ENCODE measurements at places on chromosomes 4 and X. TPM values are rescaled to one million over a fixed set of nuclear protein-coding genes. Genes with fewer than 3 reads are reported as not detected.

Gene TIGD4
- total RNA-seq, result 0.36 TPM

Gene XPNPEP2
- total RNA-seq, result not detected

Gene RAB40A
- total RNA-seq, result 0.67 TPM

Gene TGIF2LX
- not detected for total RNA-seq

Gene SUPT20HL2
- not detected for total RNA-seq

Gene LINC00632
- total RNA-seq, result not detected

Gene MAGEA1
- not detected for total RNA-seq

GRCh38 chr4:140291259-140291658 lies 82.2 kb upstream of the SCOC start:
- H3K4me1 ChIP-seq, result no peaks in the 10 kb centered on the region
- H3K27ac ChIP-seq, result no peak overlapping the region
- H3K4me3 ChIP-seq, result no peak overlapping the region
- no peaks in the 10 kb centered on the region for H3K36me3 ChIP-seq

GRCh38 chrX:155068165-155068564 lies 2.8 kb downstream of the CMC4 start:
- DNase-seq, result no peak
- no peaks in the 10 kb centered on the region for H3K27me3 ChIP-seq
- H3K4me1 ChIP-seq, result peaks cover 7% of the 10 kb centered on the region
- no peak overlapping the region for H3K27ac ChIP-seq

- no peak overlapping the region for H3K4me3 ChIP-seq
- DNase-seq, result no peak
- H3K36me3 ChIP-seq, result no peaks in the 10 kb centered on the region
- H3K27me3 ChIP-seq, result no peaks in the 10 kb centered on the region
- no peak overlapping the region for H3K27ac ChIP-seq
These were observed 14.3 kb downstream of the SGMS2 start for GRCh38 chr4:107838861-107839565.

DNA sequence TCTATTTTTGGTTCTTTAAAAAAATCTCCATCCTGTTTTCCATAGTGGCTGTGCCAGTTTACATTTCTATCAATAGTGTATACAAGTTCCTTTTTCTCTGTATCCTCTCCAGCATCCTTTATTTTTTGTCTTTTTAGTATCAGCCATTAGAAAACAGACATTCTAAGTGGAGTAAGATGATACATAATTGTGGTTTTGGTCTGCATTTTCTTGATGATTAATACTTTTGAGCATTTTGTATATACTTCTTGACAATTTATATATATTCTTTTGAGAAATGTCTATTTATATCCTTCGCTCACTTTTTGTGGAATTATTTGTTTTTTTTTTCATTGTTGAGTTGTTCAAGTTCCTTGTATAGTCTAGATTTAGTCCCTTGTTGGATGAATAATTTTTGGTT lies 382.2 kb upstream of the SPOCK3 start:
- H3K4me1 ChIP-seq, result no peaks in the 10 kb centered on the region
- H3K36me3 ChIP-seq, result no peaks in the 10 kb centered on the region
- no peak for DNase-seq
- H3K27me3 ChIP-seq, result no peaks in the 10 kb centered on the region
- H3K4me3 ChIP-seq, result no peak overlapping the region

DNA sequence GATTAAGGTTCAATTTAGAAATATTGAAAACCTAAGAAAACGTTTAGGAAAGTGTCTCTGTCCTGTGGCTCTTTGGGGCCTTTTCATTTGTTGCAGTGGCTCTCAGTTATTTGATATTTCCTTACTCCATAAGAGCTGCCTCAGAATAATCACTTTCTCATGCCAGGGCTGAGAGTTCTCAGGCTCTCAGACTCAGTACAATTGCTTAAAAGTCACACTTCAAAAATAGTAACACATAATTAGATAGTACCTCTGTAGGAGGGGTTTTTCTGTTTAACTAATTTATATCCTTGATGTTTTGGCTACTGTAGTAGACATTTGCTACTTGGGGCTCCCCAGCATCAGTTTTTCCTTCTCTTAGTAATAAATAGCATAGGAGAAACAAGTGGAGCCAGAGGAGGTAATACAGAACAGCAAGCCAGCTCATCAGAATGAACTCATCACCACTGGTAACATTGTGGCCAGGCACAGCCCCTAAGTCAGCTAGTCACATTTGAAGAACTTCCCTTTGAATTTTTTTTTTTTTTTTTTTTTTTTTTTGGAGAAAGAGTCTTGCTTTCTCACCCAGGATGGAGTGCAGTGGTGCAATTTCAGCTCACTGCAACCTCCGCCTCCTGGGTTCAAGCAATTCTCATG lies 8.0 kb upstream of the HNRNPD start:
- H3K27me3 ChIP-seq, result no peaks in the 10 kb centered on the region
- H3K27ac ChIP-seq, result no peak overlapping the region
- DNase-seq, result no peak
- no peak overlapping the region for H3K4me3 ChIP-seq

- no peaks in the 10 kb centered on the region for H3K27me3 ChIP-seq
- peak; percentile 75 for DNase-seq
- H3K27ac ChIP-seq, result peak overlapping the region; percentile 23
- H3K36me3 ChIP-seq, result peaks cover 81% of the 10 kb centered on the region
- H3K4me3 ChIP-seq, result no peak overlapping the region
These were observed 8.6 kb downstream of the NOP14 start for GRCh38 chr4:2954358-2955185.

- no peak overlapping the region for H3K27ac ChIP-seq
- no peak overlapping the region for H3K4me3 ChIP-seq
- H3K4me1 ChIP-seq, result no peaks in the 10 kb centered on the region
These were observed 48.5 kb upstream of the EGFL6 start for GRCh38 chrX:13520936-13521335.

DNA sequence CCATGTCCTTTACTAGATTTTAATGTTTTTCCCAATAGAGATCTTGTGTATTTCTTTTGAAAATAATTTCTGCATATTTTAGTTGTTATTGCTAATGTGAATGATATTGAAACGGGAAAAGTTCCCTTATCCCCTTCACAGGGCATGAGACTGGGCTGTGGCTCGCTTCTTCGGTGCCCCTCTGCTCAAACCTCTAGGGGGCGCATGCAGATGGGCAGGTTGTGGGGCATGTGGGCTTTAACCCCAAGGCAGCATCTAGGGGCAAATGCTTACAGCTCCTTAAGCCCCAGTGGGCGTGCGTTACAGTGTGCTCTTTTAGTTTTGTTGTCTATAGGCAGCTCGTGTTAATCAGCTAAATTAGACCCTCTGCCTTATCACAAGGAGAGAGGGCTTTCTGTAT lies 194.7 kb downstream of the OPHN1 start:
- H3K4me1 ChIP-seq, result no peaks in the 10 kb centered on the region
- H3K27me3 ChIP-seq, result no peaks in the 10 kb centered on the region
- no peaks in the 10 kb centered on the region for H3K36me3 ChIP-seq
- H3K27ac ChIP-seq, result no peak overlapping the region
- DNase-seq, result no peak
- H3K4me3 ChIP-seq, result no peak overlapping the region

GRCh38 chrX:101416691-101417090 lies 8.7 kb downstream of the HNRNPH2 start:
- peaks cover 2% of the 10 kb centered on the region for H3K36me3 ChIP-seq
- no peak overlapping the region for H3K4me3 ChIP-seq
- DNase-seq, result no peak
- no peaks in the 10 kb centered on the region for H3K27me3 ChIP-seq

DNA sequence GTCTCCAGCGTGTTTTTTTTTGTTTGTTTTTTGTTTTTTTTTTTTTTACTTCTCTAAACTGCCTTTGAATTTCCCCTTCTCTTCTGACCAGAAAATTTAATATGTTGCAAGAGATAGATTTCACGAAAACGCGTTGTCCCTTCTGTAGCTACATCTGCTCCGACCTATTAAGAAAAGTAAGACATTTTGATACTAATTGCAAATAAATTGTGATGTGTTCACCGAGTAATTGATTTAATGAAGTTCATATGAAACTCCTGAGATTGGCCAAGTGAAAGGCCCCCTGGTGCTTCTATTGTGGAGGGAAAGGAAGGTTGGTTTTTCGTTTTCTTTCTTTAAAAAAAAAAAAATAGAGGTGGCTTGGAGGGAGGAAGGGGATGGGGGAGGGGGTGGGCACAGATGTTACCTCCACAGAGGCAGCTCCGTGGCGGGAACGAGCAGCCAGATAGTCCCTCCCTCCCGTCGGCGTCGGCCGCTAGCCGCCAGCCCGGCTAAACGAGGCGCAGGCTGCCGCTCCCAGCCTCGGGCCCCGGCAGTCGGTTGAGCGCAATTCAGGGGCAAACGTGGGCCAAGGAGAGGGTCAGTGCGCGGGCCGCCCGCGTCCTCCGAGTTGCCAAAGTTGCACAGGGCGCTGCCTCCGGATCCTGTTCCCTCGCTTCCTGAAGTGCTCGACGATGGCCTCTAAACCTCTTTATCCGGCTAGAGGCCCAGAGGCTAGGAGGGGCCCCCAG lies 139.1 kb upstream of the ZIC3 start:
- H3K4me3 ChIP-seq, result no peak overlapping the region
- no peaks in the 10 kb centered on the region for H3K36me3 ChIP-seq
- H3K27ac ChIP-seq, result no peak overlapping the region
- peaks cover 17% of the 10 kb centered on the region for H3K4me1 ChIP-seq
- DNase-seq, result no peak

GRCh38 chr4:8008391-8008790 lies 68.7 kb upstream of the AFAP1 start:
- no peak for DNase-seq
- no peak overlapping the region for H3K4me3 ChIP-seq
- H3K27ac ChIP-seq, result no peak overlapping the region
- H3K4me1 ChIP-seq, result no peaks in the 10 kb centered on the region
- H3K36me3 ChIP-seq, result no peaks in the 10 kb centered on the region

DNA sequence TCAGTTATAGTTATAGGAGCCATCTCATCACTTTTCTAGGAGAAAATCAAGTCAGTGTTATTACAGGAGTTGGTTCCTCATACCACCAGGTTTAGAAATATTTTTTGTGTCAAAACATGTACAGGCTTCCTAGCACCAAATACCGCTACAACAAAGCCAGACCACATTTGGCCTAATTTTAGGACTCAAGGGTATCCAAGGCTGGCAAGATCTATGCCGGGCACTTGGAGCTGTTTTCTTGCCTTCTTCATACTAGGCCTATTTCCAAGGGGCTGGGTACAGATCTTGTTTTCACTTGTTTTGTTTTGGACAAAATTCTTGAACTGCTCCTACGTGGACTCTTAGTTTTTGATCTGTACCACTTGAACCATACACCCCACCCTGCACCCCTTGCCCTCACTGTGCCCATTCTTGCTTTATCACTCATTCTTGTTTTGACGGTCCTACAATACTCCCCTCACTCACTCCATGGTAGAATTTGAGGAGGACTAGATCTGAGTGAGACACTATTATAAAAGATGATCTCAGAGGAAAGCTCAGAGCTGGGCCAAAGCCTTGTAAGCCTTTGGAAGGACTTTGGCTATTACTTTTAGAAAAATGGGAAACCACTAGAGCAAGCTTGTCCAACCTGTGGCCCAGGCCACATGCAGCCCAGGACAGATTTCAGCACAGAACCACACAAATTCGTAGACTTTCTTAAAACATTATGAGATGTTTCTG lies 17.7 kb upstream of the TMEM144 start:
- no peaks in the 10 kb centered on the region for H3K36me3 ChIP-seq
- H3K4me1 ChIP-seq, result no peaks in the 10 kb centered on the region
- H3K4me3 ChIP-seq, result no peak overlapping the region

DNA sequence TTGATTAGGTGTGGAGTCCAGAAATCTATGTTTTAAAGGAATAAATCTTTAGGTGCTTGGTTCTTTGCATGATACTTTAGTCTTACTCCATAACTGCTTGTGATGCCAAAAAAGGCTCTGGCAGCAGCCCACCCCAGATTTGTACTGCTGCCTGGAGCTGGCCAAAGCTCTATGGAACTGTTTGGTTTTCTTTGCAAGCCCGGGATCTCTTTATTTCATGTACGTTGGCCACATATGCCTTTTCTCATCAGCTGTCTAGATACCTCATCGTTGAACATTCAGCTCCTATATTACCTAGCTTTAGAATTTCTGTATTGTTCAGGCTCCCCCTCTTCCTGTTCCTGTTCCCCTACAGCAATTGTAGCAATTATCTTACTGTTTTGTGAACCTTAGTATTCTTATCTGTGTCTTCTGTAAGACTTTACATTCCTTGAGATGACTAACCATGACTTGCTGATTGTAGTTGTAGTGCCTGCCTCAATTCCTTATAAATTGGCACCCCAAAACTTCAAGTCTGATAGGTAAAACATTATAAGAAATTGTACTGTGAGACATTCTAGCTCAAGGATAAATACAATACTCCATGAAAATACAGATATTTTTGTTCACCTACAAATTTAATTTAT lies 199.4 kb upstream of the GPRIN3 start:
- no peaks in the 10 kb centered on the region for H3K36me3 ChIP-seq
- H3K4me3 ChIP-seq, result no peak overlapping the region
- DNase-seq, result no peak
- no peaks in the 10 kb centered on the region for H3K27me3 ChIP-seq
- H3K4me1 ChIP-seq, result no peaks in the 10 kb centered on the region
- H3K27ac ChIP-seq, result no peak overlapping the region

- H3K4me1 ChIP-seq, result peaks cover 11% of the 10 kb centered on the region
- H3K27ac ChIP-seq, result peak within 1 kb of the TSS; percentile 87
- H3K4me3 ChIP-seq, result peak within 1 kb of the TSS; percentile 77
- DNase-seq, result peak; percentile 84
These were observed at the start of gene CHM for GRCh38 chrX:86047174-86047935. Gene CHM, minus strand, starts transcription at chrX:86047558. Its CDS starts 26 bp downstream, at chrX:86047532.
